CD4-positive, alpha-beta T cell treated with Interleukin-15 for 1 hour (primary cell): ENCODE measurements at places on chromosomes 3 and 15.
A peak's percentile ranks its signal among the peaks of the same experiment; 100 is the strongest.

DNA sequence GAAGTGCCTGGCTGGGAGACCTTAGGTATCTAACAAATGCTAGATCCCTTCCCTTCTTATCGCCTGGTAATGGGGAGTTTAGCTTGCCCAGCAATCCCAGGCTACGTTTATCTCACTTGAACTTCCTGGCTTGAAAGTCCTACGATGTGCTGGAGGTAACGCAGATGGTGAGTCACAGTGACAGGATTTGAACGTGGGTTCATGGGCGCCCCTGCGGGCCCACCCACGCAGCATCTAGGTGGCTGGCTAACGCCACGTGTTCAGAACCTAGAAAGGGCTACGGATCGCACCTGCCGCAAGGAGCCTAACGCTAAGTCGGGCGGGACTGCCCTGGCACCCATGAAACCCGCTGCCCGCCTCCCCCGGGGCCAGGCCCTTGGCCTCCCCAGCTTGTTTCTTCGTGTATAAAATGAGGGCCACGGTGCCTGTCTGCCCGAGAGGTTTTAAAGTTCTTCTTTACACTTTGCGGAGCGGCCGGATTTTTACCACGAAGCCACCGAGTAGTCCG, 600 bp upstream of the USP3 start:
- DNase-seq, result peak; percentile 92

- DNase-seq, result no peak
Observed at GRCh38 chr15:66986951-66987350, 78.5 kb upstream of the SMAD3 start.

GRCh38 chr15:41416128-41416741, 660 bp upstream of the RTF1 start:
- DNase-seq, result no peak

DNA sequence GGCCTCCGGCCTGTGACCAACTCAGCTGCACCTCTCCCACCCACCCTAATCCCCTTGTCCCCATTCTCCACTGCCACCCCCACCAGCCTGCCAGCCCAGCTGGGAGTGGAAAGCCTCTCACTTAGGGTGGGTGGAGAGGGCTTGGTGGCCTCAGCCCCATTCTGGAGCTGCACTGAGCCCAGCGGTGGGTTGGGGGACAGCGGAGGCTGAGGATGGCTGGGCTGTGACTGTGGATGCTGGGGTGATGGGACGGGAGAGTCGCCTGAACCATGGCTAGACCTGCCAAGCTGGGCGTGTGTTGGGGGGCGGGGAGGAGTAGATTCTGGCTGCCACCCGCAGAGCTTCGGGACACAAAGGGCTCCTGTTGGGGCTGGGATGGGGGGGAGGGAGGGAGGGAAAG, 1.8 kb downstream of the CLCN2 start:
- DNase-seq, result no peak

DNA sequence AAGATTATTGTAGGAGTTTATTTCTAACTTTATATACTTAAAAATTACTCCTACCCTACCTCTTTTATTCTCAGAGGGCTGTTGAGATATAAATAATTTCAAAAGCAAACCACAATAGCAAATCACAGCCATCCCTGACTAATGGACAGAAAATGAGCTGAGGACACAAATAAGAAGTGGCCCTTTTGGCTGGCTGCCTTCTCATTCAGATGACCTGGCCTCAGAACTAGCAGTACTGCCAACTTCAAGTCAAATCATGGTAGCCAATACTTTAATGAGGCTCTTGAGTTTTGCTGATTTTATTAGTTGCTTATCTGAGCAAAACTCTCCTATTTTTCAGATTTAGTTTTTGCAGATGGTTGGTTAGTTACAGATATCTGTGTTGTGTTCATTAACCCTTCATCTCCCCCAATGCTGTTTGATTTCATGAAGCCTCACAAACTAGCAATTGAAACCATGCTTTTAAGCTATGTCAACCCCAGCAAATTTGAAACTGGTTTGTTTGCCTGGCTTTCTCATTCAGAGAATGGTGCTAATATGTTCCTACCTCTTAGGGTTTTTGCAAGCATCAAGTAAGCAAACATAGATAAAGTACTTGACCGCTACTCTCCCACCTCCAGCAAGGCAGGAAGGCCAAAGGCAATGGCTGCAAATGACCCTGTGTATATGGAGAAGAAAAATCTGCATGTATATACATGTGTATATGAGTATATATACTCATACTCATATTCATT, 73.4 kb upstream of the HACD2 start:
- no peak for DNase-seq

GRCh38 chr15:51846463-51847230, 17.2 kb downstream of the TMOD3 start:
- DNase-seq, result no peak

- DNase-seq, result no peak
Observed at GRCh38 chr15:57923306-57923705, 142.2 kb downstream of the ALDH1A2 start.
